GF-D8 (cell line): ENCODE measurements at places on chromosomes 12 and 14.

GRCh38 chr12:121578230-121579189 is 2.3 kb downstream of the KDM2B start:
- no peak for DNase-seq

DNA sequence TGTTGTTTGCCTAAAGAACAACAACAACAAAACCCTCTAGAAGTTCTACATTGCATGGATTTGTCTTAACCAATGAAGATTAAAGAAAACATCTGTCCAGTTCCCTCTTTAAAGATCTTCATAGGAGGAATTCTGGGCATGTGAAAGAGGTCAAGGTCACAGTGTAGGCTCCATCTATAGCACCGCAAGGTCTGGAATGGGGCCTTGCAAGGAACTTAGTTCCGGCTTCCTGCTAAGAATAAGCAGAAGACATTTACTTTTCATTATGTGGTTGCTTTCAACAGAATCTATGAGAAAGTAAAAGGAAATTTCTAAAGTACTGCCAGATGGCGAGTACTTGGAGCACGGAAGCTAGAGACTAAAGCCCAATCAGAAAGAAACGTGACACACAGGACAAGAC is 57.2 kb upstream of the GNPNAT1 start:
- DNase-seq, result no peak

GRCh38 chr14:21106498-21107282 is 5.8 kb downstream of the TMEM253 start:
- peak; percentile 25 for DNase-seq

- DNase-seq, result no peak
Measured at GRCh38 chr12:40903040-40903439, 210.8 kb downstream of the CNTN1 start.

GRCh38 chr14:33726685-33727084 is 224.2 kb downstream of the EGLN3 start:
- no peak for DNase-seq

DNA sequence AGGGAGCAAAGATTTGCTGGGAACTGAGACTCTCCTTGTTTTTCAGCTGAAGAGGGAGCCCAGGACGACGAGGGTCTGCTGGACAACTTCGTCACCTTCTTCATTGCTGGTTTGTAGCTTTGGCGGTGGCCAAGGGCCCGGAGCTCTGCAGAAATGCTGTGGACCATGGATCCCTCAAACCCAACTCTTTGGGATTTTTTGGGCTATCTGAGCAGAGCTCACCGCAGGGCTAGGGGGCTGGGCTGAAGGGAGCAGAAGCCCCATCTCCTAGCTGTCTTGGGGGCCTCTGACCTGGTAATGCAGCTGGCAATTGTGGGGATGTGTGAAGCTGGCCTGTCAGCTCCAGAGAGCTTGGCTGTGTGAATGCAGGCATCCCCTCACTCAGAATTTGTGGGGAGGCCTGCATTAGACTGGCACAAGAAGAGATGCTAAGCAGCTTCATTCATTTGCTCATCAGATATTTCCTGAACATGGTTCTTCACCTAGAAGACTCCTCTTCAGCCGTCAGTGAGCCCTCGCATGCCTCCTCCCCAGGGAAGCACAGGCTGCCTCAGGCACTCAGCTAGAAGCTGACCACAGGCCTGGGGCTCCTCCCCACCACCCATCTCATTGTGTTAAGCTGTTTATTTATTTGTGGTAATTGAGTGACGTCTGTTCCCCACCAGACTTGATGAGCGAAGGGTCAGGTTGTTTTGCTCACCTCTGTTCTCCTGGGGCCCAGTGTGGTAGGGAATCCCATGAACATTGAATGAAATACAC is 32.2 kb downstream of the CYP46A1 start:
- DNase-seq, result no peak

GRCh38 chr12:18165422-18165871 is 75.5 kb upstream of the RERGL start:
- no peak for DNase-seq

- no peak for DNase-seq
Measured at GRCh38 chr12:15092826-15093225, 120.0 kb downstream of the PDE6H start.

GRCh38 chr12:3684449-3685051 is 68.4 kb downstream of the CRACR2A start:
- no peak for DNase-seq

DNA sequence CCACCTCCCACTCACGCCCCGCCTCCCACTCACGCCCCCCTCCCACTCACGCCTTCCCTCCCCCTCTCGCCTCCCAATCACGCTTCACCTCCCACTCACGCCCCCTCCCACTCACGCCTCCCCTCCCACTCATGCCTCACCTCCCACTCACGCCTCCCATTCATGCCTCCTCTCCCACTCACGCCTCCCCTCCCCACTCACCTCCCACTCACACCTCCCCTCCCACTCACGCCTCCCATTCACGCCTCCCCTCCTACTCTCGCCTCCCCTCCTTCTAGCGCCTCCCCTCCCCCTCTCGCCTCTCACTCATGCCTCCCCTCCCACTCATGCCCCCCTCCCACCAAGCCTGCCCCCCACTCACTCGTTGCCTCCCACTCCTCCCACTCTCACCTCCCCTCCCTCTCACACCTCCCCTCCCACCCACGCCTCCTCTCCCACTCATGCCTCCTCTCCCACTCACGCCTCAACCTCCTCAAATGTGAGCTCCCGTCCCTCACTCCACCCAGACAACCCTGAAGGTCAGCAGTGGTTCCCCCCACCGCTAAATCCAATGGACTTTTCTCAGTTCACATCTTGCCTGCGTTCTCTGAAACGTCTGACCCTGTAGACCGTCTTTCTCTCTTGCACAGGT is 39.8 kb downstream of the TMEM63C start:
- no peak for DNase-seq

DNA sequence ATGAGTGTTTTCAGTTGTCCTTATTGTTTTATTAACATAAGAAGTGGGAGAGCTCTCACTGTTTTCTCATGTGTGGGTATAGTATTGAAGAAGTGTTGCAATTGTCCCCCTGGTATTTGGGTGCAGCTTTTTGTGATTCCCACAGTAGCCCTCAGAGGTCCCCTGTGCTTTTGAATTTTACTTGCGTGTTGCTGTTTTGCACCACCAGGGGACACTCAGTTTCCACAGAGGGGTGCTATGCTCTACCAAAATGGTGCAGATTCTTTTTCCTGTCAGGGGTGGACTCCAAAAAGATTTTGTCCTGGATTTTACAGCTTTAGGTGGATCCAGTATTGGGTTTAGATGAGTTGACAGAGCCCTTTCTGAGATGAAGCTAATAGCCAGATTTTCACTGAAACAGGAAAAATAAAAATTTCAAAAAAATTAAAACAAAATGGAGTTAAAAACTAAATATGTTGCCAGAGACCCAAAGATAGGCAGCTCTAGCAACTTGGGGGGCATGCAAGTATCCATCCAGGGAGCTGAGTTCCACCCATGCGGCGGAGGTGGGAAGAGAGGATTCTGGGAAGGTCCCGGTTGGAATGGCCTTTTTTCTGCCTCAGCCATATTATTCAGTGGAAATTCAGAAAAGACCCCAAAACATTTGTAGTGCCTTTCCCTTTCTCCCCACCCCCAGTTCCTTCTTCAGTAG is 50.2 kb downstream of the TTLL5 start:
- no peak for DNase-seq

DNA sequence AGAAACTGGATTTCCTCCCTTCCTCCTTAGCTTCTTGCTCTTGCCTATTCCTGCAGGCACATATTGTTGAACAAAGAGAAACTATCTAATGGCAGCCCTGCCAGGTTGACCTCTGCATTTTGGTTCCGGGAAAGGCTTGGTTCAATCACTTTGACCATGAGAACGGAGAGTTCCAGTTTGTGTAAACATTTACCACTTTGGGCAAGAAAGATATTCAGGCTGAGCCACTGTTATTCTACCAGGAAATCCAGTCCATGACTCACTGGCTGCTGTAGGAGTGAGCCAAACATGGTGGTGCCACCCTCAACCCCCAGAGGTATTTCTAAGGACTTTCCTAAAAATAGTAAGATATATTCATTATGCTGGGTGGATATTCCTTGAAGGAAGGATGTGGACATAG is 242.2 kb upstream of the OR4E1 start:
- DNase-seq, result no peak

- no peak for DNase-seq
Measured at GRCh38 chr12:99985129-99985570, 414 bp upstream of the ANKS1B start.

GRCh38 chr14:51681411-51681810 is 29.7 kb downstream of the FRMD6 start:
- no peak for DNase-seq

- DNase-seq, result no peak
Measured at GRCh38 chr12:108367436-108367835, 28.3 kb upstream of the CMKLR1 start.

- no peak for DNase-seq
Measured at GRCh38 chr14:87409393-87409792, 583.6 kb downstream of the GALC start.

DNA sequence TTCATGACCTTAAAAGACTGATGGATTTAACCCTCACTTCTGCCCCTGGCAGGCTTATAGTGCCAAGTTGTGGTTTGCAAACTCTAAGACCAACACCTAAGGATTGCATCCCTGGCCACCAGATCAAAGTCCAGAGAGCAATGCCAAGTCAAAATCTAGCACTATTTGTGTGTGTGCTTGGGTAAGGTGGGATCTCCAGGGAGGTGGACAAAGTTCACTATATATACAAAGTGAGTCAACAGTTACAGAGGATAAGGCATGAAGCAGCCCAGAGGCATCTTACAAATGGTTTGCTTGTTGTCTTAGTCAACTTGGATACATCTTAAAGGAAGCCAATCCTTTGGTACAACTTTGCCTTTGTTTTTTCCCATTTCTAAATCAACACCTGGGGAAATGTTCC is 137.3 kb downstream of the MSRB3 start:
- no peak for DNase-seq

- DNase-seq, result no peak
Measured at GRCh38 chr12:4307593-4308333, 13.2 kb upstream of the TIGAR start.

DNA sequence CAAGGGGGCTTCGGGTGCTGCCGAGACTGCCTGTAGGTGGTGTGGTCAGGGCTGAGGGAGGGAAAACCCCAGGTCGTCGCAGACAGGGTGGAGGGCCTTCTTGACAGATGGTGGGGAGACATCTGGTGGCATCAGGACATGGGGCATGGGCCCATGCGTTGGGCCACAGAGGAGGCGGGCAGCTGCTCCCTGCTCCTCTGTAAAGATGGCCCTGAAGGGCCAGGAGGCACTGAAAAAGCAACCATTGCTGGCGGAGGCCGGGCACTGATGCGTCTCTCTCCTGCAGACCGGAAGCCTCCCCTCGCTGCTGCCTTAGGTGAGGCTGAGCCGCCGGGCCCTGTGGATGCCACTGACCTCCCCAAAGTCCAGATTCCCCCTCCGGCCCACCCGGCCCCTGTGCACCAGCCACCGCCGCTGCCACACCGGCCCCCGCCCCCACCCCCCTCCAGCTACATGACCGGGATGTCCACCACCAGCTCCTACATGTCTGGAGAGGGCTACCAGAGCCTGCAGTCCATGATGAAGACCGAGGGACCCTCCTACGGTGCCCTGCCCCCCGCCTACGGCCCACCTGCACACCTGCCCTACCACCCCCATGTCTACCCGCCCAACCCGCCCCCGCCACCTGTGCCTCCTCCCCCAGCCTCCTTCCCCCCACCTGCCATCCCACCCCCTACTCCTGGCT is 28.8 kb downstream of the CCNK start:
- no peak for DNase-seq

DNA sequence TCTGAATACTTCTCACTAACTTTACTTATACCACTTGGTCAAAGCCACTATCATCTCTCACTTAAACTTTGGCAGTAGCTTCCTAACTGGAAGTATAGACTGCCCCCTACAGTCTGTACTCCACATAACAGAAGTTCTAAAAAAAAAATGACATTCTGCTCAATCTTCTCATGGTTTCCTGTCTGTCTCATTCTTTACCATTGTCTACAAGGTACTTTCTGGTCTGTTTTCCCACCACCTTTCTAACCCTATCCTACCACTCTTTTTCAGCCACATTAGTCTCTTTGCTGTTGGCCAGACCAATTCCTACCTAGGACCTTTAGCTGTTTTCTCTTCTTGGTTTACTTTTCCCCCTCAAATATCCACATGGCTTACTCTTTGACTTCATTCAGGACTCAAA is 14.7 kb downstream of the CPSF6 start:
- DNase-seq, result no peak

GRCh38 chr12:131063960-131064359 is 110.3 kb downstream of the ADGRD1 start:
- no peak for DNase-seq

DNA sequence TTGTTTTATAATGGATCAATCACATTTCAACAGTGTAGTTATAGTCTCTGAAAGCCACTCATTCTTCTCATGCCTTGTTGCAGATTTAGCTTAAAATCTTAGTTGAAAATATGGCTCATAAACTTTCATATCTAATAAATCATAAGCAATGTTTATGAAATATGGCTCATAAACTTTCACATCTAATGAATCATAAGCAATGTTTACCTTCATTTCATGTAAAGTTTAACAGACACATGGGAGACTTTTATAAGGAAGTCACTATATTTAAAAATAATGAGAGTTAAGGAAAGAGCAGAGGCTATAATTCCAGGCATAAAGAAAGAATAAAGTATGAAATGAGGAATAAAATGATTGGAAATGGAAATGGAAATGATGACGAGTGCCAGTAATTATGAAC is 1042.1 kb downstream of the FSCB start:
- no peak for DNase-seq

- DNase-seq, result no peak
Measured at GRCh38 chr12:95351748-95352147, 122.2 kb upstream of the METAP2 start.

DNA sequence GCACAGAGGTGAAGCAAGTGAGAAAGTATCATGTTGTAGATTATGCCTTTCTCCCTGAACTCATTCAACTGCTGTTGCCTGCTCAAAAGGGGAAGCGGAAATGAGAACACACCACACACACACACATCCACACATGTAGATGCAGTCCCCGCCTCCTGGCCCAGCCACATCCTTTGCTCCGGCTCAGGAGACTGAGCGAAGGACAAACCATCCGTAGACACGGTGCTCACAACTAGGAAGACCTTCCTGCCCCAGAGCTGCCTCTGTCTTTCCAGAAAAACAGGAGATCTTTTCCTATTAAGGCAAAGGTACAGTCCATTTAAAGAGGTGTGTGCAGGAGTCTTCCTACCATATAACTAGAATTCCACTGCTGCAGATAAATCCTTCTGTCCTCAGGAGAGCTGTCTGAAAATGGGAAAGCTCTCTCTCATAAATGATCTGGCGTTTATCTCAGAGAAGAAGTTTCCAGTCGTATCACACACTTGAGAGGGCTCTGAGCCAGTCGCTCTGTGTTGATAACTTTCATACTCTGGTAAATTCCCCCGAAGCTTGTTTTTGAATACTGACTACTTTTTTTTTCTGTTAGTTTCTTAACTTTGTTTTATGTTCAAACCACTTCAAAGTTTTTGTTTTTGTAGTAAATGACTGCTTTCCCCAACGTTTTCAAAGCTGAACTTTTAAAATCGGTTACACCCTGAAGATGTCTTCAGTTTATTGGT is at the start of gene TESPA1:
Gene TESPA1 (minus strand): TSS at position 105 of the 719 bp plus-strand sequence. CDS start 10,200 bp downstream, outside the sequence.
- peak; percentile 83 for DNase-seq

GRCh38 chr12:91778091-91778832 is 367.4 kb downstream of the BTG1 start:
- DNase-seq, result no peak

GRCh38 chr14:70086685-70087379 is 101.9 kb downstream of the SLC8A3 start:
- DNase-seq, result no peak
